ENCODE measurements at places on chromosomes 3 and 15. TPM values are rescaled to one million over a fixed set of nuclear protein-coding genes. Genes with fewer than 3 reads are reported as not detected.
A peak's percentile ranks its signal among the peaks of the same experiment; 100 is the strongest.

- no peak overlapping the region for H3K27ac ChIP-seq
- no peaks in the 10 kb centered on the region for H3K4me1 ChIP-seq
- no peaks in the 10 kb centered on the region for H3K27me3 ChIP-seq
These were observed 359.5 kb upstream of the TMCO5A start for GRCh38 chr15:37574985-37575384.

DNA sequence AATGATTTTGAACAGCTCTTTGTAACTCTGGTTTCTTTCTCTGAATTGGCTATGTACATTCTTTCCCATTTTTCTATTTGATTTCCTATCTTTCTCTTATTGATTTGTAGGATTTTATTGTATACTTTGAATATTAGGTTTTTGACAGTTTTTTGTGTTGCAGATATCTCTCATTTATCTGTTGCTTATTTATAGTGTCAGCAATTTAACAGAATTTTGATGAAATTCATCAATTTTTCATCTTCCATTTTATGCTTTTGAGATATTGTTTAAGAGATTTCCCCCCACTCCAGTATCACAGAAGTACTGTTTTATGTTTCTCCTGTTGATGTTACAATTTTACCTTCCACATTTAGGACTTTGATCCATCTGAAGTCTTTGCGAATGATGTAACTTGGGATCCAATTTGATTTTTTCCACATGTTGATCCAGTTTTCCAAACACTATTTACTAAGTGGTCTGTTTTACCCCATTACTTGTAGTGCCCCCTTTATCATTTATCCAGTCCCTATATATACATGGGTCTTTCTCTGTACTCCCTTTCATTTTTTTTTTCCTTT is 46.1 kb downstream of the XYLB start:
- H3K36me3 ChIP-seq = peaks cover 4% of the 10 kb centered on the region
- no peaks in the 10 kb centered on the region for H3K4me1 ChIP-seq
- H3K4me3 ChIP-seq = no peak overlapping the region

DNA sequence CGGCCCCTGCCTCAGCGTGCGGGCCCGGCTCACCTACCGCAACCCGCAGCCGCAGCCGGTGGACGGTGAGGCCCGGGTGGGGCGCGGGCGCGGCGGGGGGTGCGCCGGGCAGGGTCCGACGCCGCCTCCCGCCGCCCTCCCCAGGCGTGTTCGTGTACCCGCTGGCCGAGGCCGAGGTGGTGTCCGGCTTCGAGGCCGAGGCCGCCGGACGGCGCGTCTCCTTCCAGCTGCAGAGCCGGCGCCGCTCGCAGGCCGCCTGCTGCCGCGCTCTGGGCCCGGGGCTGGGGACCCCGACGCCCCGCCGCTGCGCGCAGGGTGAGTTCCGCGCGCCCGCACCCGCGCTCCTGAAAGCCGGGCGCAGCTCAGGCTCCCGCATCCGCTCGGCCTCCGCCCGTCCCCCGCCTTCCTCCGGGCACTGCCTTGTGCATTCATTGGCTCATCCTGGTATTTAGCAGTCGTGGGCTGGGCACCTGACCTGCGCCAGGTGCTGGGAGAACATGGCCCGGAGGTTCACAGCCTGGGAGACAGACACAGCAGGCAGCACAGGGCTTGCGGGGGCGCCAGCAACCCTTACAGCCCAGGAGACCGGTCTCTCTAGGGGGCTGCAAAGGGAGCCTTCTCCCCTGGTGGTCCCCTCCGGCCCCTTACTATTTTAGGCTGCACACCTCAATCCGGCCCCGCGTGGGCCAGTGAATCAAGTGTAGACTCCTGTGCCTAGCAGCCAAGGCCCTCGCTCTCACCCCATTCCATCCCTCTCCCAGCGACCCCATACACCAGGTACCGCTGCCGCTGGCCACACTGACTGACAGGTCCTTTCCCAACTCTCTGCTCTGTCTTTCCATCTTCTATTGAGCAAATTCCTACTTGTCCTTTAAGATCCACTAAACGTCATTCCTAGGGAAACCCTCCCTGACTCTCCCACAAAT is 1.5 kb downstream of the VWA5B2 start:
- H3K27ac ChIP-seq = peak overlapping the region; percentile 78
- H3K4me1 ChIP-seq = peaks cover 54% of the 10 kb centered on the region
- peak overlapping the region; percentile 80 for H3K4me3 ChIP-seq
- no peak for DNase-seq
- peaks cover 11% of the 10 kb centered on the region for H3K27me3 ChIP-seq

GRCh38 chr15:85920956-85921355 is 126.2 kb upstream of the KLHL25 start:
- no peaks in the 10 kb centered on the region for H3K27me3 ChIP-seq
- no peak overlapping the region for H3K4me3 ChIP-seq
- no peak for DNase-seq
- H3K36me3 ChIP-seq = no peaks in the 10 kb centered on the region

- no peak for DNase-seq
- no peak overlapping the region for H3K4me3 ChIP-seq
- H3K36me3 ChIP-seq = no peaks in the 10 kb centered on the region
- no peak overlapping the region for H3K27ac ChIP-seq
These were observed 397.2 kb downstream of the GAP43 start for GRCh38 chr3:116020495-116020894.

DNA sequence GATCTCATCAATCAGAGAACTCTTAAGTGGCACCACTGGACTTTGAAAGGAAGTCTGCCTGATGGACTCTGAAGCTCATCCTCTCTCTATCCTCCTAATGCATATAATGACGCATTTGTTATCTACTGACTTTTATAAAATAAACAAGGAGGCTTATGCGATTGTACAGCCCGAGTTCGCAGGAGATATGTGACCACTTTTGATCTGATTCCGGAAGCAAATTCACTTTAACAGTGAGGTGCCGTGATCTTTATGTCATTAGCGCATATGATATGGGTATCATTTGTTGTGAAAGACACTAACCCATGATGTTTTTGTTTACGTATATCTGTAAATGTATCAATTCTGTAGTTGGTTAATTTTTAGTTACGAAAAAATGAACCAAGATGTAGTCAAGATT is 427 bp upstream of the RNF111 start:
- H3K36me3 ChIP-seq = no peaks in the 10 kb centered on the region
- no peak for DNase-seq
- H3K27me3 ChIP-seq = no peaks in the 10 kb centered on the region
- peak overlapping the region; percentile 97 for H3K4me3 ChIP-seq
- peaks cover 8% of the 10 kb centered on the region for H3K4me1 ChIP-seq

GRCh38 chr3:141105828-141106628 is 54.9 kb downstream of the SPSB4 start:
- DNase-seq = peak; percentile 71
- H3K27ac ChIP-seq = no peak overlapping the region
- H3K4me1 ChIP-seq = no peaks in the 10 kb centered on the region
- no peaks in the 10 kb centered on the region for H3K27me3 ChIP-seq
- H3K4me3 ChIP-seq = no peak overlapping the region

DNA sequence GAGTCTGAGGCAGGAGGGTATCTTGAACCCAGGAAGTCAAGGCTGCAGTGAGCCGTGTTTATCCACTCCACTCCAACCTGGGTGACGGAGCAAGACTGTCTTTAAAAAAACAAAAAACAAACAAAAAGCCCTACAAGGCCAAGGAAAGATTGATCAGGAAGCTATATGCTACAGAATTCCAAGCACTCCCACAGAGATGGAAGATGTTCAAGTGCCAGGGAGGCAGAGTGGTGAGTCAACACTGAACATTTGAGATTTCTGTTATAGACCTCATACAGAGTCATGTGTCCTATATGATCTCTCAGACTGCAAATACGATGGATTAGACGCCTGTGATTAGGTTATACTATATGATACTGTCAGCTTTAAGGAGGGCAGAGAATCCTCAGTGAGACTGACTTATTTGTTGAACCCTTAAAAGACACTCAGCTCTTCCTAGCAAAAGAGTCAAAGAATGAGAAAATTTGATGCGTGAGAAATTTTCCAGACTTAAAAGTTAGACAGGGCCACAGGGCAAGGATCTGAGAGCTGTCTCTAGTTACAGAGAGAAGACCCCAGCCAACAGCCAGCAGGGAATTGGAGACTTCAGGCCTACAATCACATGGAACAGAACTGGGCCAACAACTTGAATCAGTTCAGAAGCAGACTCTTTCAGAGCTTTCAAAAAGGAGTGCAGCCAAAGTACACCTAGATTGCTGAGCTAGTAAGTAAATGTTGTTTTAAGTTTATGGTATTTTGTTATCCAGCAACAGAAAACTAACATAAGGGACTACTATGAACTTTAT is 107.6 kb downstream of the PIK3CB start:
- H3K4me1 ChIP-seq = no peaks in the 10 kb centered on the region
- H3K27ac ChIP-seq = no peak overlapping the region
- H3K4me3 ChIP-seq = no peak overlapping the region
- H3K27me3 ChIP-seq = no peaks in the 10 kb centered on the region

DNA sequence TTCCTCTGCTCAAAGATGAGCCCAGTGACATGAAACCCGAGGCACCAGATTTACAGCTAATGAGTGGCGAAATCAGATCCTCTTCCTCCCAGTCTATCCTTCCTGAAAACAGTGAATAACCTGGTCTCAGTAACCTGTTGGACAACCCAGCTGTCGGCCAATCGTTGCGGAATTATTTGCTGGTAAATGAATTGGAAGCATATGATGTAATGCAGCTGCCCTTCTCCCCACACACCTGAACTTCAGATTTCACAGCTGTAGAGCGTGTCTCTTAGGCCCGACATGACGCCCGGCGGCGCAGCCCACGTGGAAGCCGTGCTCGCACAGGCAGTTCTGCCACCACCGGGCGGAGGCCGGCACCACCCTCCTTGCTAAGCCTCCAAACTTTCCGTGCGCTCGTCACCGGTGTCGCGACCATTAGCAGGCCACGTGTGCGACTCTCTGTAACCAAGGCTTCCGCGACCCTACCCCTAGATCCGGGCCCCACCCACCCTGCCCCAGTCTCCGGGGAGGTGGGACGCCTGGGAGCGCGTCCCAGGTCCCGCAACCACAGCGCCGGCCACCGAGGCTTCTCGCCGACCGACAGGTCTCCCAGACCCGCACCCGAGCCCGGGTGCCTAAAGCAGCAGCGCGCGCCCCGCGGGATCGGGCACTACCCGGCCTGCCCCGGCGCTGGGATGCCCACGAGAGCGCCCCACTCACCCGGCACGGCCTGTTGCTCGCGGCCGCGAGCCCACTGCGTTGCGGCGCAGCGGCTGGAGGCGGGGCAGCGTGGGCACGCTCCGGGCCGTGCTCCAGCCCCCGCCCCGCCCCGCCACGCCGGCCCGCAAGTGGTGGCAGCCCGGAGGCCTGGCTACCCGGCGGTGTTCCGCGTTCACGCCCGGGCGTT is at the start of gene RIOX2:
TSS of gene RIOX2 (minus strand) at position 753 of the 889 bp plus-strand sequence. CDS start 4,838 bp downstream, outside the sequence.
- no peaks in the 10 kb centered on the region for H3K27me3 ChIP-seq

DNA sequence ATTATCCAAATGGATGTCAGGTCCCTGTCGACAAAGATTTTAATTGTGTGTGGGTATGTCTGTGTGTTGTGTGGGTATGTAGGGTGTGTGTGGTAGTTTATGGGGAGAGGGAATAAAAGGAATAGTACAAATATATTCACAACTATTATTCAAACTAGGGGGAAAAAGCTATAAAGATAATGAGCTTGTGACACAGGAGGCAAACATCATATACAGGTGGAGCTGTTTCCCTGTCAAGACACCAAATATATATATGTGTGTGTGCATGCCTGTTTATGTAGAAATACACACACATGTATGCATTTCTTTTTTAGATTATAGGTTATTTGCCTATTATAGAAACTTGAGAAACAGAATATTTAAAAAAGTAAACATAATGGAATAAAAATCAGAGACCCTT is 108.7 kb downstream of the CD47 start:
- H3K36me3 ChIP-seq = no peaks in the 10 kb centered on the region
- H3K4me1 ChIP-seq = peaks cover 11% of the 10 kb centered on the region
- no peaks in the 10 kb centered on the region for H3K27me3 ChIP-seq

DNA sequence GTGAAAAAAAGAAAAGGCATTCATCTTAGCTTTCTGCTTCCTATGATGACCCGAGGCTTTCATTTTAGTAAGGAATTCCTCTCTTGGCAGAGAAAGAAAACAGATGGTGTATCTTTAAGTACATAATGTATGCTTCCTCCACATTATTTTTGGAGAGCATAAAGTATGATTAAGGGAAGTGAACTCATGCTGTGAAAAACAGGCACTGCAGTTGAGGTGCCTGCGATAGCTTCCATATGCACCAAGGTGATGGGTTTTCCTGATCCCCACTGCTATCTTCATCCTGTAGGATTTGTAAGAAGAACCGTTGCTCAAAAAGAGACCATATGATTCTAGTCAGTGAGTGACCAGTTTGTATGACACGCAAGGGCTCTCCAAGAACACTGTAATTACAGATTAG is 411.5 kb upstream of the MCTP2 start:
- H3K27ac ChIP-seq = no peak overlapping the region
- no peak overlapping the region for H3K4me3 ChIP-seq
- no peaks in the 10 kb centered on the region for H3K4me1 ChIP-seq
- no peaks in the 10 kb centered on the region for H3K36me3 ChIP-seq
- DNase-seq = no peak
- no peaks in the 10 kb centered on the region for H3K27me3 ChIP-seq

GRCh38 chr3:19348500-19348899 is 200.2 kb downstream of the KCNH8 start:
- no peaks in the 10 kb centered on the region for H3K4me1 ChIP-seq
- DNase-seq = no peak
- H3K36me3 ChIP-seq = no peaks in the 10 kb centered on the region
- no peak overlapping the region for H3K4me3 ChIP-seq
- no peaks in the 10 kb centered on the region for H3K27me3 ChIP-seq
- H3K27ac ChIP-seq = no peak overlapping the region

DNA sequence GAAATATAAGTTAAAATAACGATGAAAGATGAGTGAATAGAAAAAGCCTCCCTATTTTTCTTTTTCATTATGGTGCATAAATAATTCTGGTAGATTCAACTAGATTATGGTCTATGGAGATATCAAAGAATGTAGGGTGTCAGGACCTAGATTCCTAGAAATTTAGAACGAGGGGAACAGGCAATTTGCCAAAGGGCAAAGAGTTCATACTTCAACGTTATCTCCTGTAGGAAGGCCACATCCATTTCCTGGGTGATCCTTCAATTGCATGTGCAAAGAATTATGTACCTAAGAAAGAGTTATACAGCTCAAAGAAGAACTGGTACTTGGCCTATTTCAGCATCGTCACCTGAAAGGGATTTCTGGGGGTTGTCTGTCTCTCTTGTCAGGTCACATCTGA is 351.8 kb downstream of the FOXP1 start:
- H3K4me3 ChIP-seq = no peak overlapping the region
- H3K27me3 ChIP-seq = no peaks in the 10 kb centered on the region
- no peaks in the 10 kb centered on the region for H3K4me1 ChIP-seq
- DNase-seq = no peak
- H3K36me3 ChIP-seq = no peaks in the 10 kb centered on the region

DNA sequence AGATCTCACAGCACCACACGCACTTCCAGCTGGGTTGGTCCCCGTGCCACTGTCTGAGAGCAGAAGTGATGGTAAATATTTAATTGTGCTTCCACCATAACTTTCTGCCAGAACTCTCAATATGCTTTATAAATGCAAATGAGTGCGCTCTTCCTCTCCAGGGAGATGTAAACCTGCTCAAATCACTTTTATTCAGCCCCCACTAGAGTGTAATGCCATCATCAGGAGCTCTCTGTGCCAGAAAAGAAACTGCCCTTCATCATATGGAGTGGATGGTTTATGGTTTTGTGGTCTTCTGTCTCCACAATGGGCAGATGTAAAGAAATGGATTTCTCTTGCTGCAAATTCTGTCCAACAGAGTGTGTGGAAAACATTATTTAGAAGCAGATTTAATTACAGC is 127.0 kb downstream of the EPHB1 start:
- DNase-seq = no peak
- no peaks in the 10 kb centered on the region for H3K4me1 ChIP-seq
- no peaks in the 10 kb centered on the region for H3K36me3 ChIP-seq
- no peaks in the 10 kb centered on the region for H3K27me3 ChIP-seq
- no peak overlapping the region for H3K27ac ChIP-seq

The SCAPER gene
- total RNA-seq = 27.5 TPM

The SYNPR gene
- total RNA-seq = not detected

The ZNF662 gene
- total RNA-seq = 8.7 TPM

The PAQR9 gene
- not detected for total RNA-seq

The OR5K3 gene
- total RNA-seq = not detected
